ENCODE measurements at places on chromosomes 16 and 17.

- no peak for DNase-seq
Measured at GRCh38 chr16:11360641-11361373, 15.5 kb downstream of the RMI2 start.

DNA sequence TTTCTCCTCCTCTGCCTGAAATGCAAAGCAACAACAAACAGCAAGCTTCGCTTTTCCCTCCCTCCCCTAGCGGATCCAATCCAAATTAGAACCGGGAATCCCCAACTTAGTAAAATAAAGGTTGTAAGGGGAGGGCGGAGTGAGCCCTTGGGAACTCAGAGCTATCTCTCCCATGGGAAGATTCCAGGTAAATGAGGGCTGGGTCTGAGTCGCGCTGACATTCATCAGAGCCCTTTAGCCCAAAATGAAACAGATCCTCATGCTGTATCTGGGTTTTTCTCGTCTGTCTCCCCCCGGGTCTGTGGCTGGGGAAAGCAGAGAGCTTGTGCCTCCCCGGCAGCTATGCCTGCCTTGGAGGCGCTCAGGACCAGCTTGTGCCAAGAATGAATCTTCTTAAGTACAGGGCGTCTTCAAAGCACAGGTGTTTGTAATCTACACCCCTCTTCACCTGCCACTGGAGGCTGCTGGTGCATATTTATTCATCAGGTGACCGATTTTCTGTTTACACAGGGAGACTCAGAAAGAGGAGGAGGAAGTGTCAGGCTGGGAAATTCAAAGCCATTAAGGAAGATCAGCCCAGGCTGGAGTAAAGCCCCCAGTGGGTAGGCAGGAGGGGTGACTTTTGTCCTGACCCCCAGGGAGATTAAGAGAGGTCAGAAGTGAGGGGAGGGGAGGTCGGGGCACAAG lies 55.0 kb upstream of the GSE1 start:
- DNase-seq = peak; percentile 23

DNA sequence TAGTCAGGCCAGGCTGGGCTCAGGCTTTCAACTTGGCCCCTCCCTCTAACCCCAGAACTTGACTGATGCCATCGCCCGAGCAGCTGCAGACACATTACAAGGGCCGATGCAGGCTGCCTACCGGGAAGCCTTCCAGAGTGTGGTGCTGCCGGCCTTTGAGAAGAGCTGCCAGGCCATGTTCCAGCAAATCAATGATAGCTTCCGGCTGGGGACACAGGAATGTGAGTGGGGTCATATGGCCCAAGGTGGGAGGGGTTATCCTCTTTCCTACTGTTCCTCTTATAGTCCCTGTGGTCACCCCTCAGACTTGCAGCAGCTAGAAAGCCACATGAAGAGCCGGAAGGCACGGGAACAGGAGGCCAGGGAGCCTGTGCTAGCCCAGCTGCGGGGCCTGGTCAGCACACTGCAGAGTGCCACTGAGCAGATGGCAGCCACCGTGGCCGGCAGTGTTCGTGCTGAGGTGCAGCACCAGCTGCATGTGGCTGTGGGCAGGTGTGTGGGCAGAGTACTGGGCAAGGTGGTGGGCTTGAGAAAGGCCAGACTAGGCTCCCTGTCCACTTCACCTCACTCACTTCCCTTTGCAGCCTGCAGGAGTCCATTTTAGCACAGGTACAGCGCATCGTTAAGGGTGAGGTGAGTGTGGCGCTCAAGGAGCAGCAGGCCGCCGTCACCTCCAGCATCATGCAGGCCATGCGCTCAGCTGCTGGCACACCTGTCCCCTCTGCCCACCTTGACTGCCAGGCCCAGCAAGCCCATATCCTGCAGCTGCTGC lies 2.1 kb upstream of the NRN1L start:
- no peak for DNase-seq

GRCh38 chr17:40074175-40074512 lies 11.4 kb downstream of the THRA start:
- DNase-seq = no peak

- DNase-seq = no peak
Measured at GRCh38 chr16:67112591-67113399, 3.1 kb downstream of the PHAF1 start.

DNA sequence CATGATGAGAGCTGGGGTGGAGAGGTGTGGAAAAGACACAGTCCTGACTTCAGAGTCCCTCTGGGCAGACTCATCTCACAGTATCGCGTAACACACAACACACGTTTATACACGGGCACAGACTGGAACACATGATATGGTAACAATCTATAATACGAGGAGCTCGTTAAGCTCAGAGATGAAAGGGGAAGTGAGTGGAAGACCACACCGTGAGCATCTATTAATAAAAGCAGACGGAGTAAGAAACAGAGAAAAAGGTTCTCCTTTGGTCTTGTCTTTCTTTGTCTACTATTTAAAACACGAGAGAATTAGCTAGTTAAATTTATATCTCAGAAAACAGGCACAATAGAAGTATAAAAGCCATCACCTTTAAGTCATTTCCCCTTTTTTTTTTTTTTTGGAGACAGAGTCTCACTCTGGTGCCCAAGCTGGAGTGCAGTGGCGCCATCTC lies 13.5 kb downstream of the ANKRD11 start:
- no peak for DNase-seq

Data from activated naive CD4-positive, alpha-beta T cell treated with anti-CD3 and anti-CD28 coated beads for 36 hours (primary cell).